ENCODE measurements at places on chromosomes 1 and 21.

DNA sequence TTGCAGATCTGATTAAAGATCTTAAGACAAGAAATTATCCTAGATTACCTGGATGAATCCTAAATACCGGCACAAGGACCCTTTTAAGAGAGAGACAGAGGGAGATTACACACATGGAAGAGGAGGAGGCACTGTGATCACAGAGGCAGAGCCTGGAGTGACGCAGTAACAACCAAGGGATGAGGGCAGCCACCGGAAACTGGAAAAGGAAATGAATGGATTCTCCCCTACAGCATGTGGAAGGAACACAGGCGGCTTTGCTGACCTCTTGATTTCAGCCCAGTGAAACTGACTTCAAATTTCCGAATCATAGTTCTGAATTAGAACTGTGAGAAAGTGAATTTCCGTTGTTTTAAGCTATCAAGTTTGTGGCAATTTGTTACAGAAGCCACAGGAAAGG is 50.2 kb upstream of the IVNS1ABP start:
- no peak for DNase-seq

- no peak for DNase-seq
Measured at GRCh38 chr1:151514366-151514765, 3.2 kb downstream of the CGN start.

DNA sequence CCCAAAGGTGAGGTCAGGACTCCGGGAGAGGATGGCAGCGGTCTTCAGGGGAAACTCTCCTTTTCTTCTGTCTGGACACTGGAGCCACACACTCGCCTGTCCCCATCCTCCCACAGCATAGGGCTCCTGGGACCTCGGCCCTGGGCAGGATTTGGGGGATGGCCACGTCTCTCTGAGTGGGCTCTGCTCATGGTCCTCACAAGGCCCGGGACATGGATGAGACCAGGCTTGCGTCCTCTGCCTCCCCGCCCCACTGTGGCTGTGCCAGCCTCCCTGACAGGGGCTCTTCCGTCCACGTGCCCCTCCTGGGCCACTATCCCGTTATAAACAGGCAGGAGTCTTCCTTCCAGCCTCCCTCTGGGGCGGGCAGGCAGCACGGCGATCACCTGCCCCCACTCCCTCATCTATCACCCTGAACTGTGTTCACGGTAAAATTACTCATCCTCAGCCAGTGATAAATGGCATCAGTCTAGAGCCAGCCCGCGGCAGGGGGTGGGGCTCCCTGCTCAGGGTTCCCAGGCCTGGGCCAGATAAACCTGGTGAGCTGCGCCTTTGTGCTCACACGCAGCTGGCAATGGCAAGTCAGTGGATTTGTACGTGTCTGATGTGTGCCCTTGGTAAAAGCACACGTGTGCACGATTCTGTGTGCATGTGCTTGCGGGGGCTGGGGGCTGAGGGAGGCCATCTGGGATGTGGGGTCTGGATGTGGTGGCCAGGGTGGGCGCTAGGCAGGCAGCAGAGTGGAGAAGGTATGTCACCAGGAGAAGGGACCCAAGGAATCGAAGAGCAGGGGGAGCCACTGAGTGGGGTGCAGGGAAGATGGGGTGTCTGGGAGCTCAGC is 12.6 kb upstream of the SAMD11 start:
- DNase-seq = no peak

GRCh38 chr1:161133220-161133740 is 813 bp upstream of the DEDD start:
- no peak for DNase-seq

GRCh38 chr21:41254090-41254700 is 62.4 kb upstream of the FAM3B start:
- no peak for DNase-seq

DNA sequence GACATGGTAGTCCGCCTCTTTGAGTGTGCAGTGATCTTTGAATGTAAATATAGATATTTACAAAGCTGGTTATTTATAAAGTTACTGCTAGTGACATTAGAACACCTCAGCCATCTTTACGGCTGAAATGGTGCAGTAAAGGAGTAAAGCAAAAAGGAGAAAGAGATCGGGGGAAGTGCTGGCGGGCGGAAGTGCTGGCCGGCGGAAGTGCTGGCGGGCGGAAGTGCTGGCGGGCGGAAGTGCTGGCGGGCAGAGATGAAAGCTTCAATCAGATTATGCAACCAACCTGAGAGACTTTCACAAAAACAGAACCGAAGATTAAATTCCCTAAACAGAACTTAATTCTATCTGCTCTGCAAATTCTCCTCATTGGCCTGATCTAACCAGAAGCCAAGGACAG is 1.4 kb upstream of the OR14A16 start:
- DNase-seq = no peak

DNA sequence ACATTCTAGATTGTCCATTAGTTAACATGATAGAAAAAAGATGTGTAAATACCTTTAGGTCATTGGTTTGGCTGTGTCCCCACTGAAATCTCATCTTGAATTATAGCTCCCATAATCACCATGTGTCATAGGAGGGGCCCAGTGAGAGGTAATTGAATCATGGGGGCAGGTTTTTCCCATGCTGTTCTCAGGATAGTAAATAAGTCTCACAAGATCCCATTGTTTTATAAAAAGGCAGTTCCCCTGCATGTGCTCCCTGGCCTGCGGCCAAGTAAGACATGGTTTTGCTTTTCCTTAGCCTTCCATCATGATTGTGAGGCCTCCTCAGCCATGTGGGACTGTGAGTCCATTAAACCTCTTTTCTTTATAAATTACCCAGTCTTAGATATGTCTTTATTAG is 32.5 kb upstream of the SLC44A5 start:
- no peak for DNase-seq

- no peak for DNase-seq
Measured at GRCh38 chr21:40851749-40852148, 4.8 kb upstream of the DSCAM start.

DNA sequence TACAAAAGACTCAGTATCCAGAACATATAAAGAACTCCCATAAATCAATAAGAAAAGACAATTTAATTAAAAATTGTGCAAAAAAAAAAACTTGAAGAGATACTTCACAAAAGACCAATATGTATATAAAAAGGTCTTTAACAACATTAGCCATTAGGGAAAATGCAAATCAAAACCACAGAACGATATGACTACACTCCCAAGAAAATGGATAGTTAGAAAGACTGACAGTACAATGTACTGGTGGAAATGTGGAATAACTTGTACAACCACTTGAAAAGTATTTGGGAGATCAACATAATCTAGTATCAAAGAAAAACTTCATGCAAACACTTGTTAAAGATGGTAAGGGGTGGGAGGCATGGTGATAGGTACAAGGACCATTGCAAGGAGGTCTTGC is 3.9 kb upstream of the CLCA1 start:
- DNase-seq = no peak

Data from stimulated activated CD8-positive, alpha-beta memory T cell treated with anti-CD3 and anti-CD28 coated beads, Interleukin-7, amount 100 ng/mL, for 48 hours (primary cell).